ENCODE measurements at places on chromosomes 13 and 19. TPM values are rescaled to one million over a fixed set of nuclear protein-coding genes. Genes with fewer than 3 reads are reported as not detected.
A peak's percentile ranks its signal among the peaks of the same experiment; 100 is the strongest.

GRCh38 chr13:70623239-70623638 lies 515.0 kb upstream of the KLHL1 start:
- H3K36me3 ChIP-seq, result no peaks in the 10 kb centered on the region
- no peaks in the 10 kb centered on the region for H3K27me3 ChIP-seq
- no peaks in the 10 kb centered on the region for H3K4me1 ChIP-seq
- DNase-seq, result no peak

GRCh38 chr13:28301839-28302238 lies 163.5 kb downstream of the PAN3 start:
- H3K36me3 ChIP-seq, result no peaks in the 10 kb centered on the region
- no peak overlapping the region for H3K4me3 ChIP-seq
- H3K27me3 ChIP-seq, result no peaks in the 10 kb centered on the region

DNA sequence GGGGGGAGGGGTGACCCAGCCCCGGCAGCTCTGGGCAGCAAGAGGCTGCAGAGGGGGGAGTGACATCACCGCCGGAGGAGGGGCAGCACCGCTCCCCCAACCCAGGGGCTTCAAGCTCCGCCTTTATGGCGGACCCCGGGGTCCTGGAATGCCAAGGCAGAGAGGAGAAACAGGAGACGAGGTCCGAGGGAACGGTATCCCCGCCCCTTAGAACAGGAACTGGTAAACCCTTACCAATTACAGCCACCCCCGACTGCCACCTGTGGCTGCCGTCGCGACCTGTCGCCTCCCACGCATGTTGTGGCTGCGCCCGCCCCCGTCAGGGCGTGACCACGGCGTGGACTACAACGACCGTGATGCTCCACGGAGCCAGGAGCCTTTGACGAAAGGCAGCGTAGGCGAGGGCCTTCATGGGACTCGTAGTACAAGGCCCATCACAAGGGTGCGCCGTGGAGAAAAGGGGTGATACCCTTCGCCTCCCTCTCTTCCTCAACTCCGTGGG lies 4.1 kb upstream of the KCNC3 start:
- H3K4me1 ChIP-seq, result no peaks in the 10 kb centered on the region
- peak overlapping the region; percentile 68 for H3K27ac ChIP-seq
- peak; percentile 88 for DNase-seq
- H3K27me3 ChIP-seq, result no peaks in the 10 kb centered on the region
- peak overlapping the region; percentile 18 for H3K4me3 ChIP-seq

- no peaks in the 10 kb centered on the region for H3K4me1 ChIP-seq
- peak overlapping the region; percentile 86 for H3K27ac ChIP-seq
- H3K36me3 ChIP-seq, result no peaks in the 10 kb centered on the region
- H3K27me3 ChIP-seq, result no peaks in the 10 kb centered on the region
Observed at GRCh38 chr13:110310541-110311442, 3.7 kb downstream of the COL4A2 start.

- no peaks in the 10 kb centered on the region for H3K4me1 ChIP-seq
- peaks cover 9% of the 10 kb centered on the region for H3K27me3 ChIP-seq
- H3K27ac ChIP-seq, result no peak overlapping the region
- peak overlapping the region; percentile 27 for H3K4me3 ChIP-seq
- no peaks in the 10 kb centered on the region for H3K36me3 ChIP-seq
Observed at GRCh38 chr13:94967183-94968039, 255.1 kb upstream of the SOX21 start.

DNA sequence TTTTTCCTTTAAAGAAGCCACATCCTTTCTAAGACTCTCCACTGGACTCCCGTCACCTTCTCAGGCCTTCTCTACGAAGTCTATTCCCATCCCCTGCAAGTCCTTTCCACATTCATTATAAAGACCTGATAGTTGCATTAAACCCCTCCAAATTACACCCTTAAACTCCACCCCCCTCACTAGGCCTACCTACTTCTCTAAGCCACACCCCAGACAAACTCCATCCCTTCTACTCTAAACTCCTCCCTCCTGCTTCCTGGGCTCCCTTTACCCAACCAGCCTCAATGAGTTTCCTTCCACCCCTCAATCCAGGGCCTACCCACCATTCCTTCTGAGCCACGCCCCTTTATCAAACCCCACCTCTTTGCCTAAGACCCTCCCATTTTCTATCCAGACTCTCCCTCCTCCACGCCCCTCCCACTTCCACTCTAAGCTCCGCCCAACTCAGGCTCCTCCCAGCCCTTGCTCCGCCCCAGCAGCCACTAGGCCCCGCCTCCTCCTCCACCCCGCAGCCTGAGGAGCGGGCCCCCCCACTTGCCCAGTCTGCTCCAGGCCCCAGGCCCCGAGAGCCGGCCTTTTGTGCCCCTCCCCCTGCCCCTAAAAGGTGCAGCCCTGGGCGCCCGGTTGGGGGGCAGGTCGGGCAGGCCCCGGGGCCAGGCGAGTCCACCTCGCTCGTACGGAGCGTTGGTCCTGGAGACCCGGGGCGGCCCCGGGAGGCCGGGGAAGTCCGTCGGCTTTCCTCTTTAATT lies 424 bp downstream of the FIZ1 start:
- H3K4me3 ChIP-seq, result peak overlapping the region; percentile 53
- peak; percentile 88 for DNase-seq
- H3K4me1 ChIP-seq, result peaks cover 4% of the 10 kb centered on the region
- no peaks in the 10 kb centered on the region for H3K36me3 ChIP-seq
- H3K27ac ChIP-seq, result peak overlapping the region; percentile 92

GRCh38 chr19:10593820-10594637 lies 6.9 kb upstream of the AP1M2 start:
- no peaks in the 10 kb centered on the region for H3K27me3 ChIP-seq
- no peaks in the 10 kb centered on the region for H3K36me3 ChIP-seq
- no peak overlapping the region for H3K4me3 ChIP-seq
- no peaks in the 10 kb centered on the region for H3K4me1 ChIP-seq
- no peak for DNase-seq

DNA sequence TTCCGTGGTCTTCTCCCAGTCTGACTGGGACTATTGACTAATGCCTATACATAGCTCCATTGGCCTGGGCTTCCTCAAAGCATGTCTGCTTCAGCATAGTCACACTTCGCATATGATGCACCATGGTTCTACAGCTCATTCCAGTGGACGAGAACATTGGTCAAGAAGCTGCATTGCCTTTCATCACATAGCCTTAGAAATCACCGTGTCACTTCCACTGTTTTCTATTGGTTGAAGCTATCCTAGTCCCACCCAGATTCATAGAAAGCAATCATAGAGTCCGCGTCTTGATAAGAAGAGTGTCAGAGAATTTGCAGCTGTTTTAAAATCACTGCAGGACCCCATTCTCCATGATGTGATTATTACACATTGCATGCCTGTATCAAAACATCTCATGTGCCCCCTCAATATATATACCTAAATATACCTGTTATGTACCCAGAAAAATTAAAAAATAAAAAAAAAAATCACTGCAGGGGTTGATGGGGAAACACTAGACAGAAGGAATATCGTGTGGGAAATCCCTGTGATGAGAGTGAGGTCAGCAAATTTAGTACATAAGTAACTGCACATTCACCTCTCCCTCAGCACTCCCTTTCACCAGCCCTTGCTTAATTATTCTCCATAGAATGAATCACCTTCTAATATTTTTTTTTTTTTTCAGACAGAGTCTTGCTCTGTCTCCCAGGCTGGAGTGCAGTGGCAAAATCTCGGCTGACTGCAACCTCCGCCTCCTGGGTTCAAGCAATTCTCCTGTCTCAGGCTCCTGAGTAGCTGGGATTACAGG lies 2.2 kb upstream of the ARHGAP33 start:
- no peak for DNase-seq
- no peak overlapping the region for H3K27ac ChIP-seq
- no peaks in the 10 kb centered on the region for H3K27me3 ChIP-seq
- no peaks in the 10 kb centered on the region for H3K36me3 ChIP-seq
- no peaks in the 10 kb centered on the region for H3K4me1 ChIP-seq
- no peak overlapping the region for H3K4me3 ChIP-seq

Gene SIGLEC14
- 1.8 TPM for total RNA-seq

Gene BRSK1
- total RNA-seq, result 10.9 TPM

Gene RFPL4A
- total RNA-seq, result not detected
